ENCODE measurements at places on chromosomes 2 and 18.

DNA sequence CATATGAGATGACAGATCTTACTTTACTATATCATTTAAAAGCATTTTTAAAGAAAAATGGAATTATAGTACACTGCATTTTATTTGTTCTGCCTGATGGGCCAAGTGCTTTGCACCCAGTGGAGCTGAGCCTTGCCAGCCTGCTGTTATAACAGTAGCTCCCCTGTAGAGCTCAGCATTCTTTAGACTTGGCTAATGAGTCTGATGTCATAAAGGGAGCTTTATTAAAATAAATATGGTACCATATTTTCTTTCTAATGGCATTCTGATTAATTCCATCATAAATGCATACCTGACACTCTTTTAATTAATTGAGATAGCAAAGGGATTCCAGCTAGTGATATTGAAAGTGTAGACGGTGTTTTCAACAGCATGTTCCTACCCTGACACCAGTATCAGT is 40.7 kb downstream of the PARD3B start:
- DNase-seq: no peak

DNA sequence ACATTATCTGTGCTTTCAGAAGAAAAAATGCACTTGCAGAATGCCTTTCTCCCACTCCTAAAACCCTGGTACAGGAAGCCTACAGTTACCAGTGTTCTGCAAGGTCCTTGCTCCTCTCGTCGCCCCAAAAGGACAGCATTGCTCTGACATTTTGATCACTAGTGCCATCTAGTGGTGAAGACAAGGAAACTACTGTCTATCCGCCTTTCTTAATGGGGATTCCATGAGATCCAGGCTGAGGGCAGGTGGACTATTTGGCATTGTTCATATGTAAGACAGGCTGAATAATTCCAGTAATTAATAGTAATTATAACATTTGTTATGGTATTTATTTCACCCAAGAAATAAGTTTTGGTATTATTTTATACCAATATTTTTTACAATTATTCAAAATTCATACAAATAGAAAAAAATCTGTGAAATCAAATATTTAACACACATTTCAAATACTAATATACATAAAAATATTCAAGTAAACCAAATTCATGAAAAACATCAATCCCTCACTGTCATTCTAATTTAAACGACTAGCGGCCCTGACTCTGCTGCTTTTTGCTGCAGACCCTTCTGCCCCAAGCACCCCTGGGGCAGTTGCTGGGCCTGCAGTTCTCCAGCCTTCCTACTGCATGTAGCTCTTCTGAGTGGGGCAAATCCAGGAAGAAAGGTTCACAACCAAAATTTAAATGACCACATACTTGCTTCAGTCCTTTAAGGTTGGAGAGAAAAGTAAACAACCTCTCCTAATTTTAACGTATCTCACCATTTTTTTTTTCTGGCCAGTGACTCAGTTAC is 19.0 kb downstream of the TPGS2 start:
- no peak for DNase-seq

GRCh38 chr18:59453468-59453961 is 94.5 kb upstream of the LMAN1 start:
- DNase-seq: no peak

- DNase-seq: no peak
Observed at GRCh38 chr2:16386431-16386830, 279.2 kb downstream of the CYRIA start.

GRCh38 chr2:118833716-118834439 is 13.6 kb downstream of the EN1 start:
- DNase-seq: no peak

GRCh38 chr2:227996366-227996765 is 124.9 kb downstream of the DAW1 start:
- DNase-seq: no peak

- no peak for DNase-seq
Observed at GRCh38 chr2:37325625-37326071, 1.0 kb upstream of the PRKD3 start.

- DNase-seq: peak; percentile 42
Observed at GRCh38 chr2:61707984-61708852, 145.6 kb downstream of the FAM161A start.

- no peak for DNase-seq
Observed at GRCh38 chr18:22844190-22844589, 88.9 kb upstream of the RBBP8 start.

- DNase-seq: no peak
Observed at GRCh38 chr18:39326772-39327171, 1761.2 kb upstream of the CELF4 start.
